Mammary microvascular endothelial cell (primary cell): ENCODE measurements at places on chromosomes 7 and 10. TPM values are rescaled to one million over a fixed set of nuclear protein-coding genes. Genes with fewer than 3 reads are reported as not detected.

Gene HOXA2
- 1.1 and 1.7 TPM in 2 replicates for total RNA-seq

Gene MGAM2
- not detected in 2 replicates for total RNA-seq

Gene GALNT17
- total RNA-seq: not detected in 2 replicates

Gene PAX4
- not detected in 2 replicates for total RNA-seq

Gene DBNL
- 222 and 224 TPM in 2 replicates for total RNA-seq

Gene GRID2IP
- total RNA-seq: not detected in 2 replicates

Gene ADIRF
- total RNA-seq: 34.7 and 71.8 TPM in 2 replicates

Gene MYO1G
- under 0.01 and 0.25 TPM in 2 replicates for total RNA-seq
